ENCODE measurements at places on chromosomes 11 and 22.

DNA sequence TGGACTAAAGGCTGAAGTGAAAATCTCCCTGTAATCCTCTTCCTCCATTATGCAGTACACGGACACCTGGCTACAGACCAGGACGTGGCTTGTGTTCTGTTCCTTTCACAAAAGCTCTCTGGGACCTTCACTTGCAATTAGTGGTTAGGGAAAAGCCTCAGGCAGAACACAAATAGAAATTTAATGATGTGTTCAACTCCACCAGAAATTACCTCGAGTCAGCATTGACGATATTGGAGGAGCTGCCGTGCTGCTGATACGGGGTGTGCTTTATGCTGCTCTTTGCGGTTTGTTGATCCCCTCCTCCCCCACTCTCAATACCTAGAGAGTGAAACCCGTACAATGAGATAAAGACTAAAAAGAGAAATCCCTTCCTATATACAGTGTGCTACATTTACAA lies 48.9 kb downstream of the POLD3 start:
- DNase-seq = no peak

DNA sequence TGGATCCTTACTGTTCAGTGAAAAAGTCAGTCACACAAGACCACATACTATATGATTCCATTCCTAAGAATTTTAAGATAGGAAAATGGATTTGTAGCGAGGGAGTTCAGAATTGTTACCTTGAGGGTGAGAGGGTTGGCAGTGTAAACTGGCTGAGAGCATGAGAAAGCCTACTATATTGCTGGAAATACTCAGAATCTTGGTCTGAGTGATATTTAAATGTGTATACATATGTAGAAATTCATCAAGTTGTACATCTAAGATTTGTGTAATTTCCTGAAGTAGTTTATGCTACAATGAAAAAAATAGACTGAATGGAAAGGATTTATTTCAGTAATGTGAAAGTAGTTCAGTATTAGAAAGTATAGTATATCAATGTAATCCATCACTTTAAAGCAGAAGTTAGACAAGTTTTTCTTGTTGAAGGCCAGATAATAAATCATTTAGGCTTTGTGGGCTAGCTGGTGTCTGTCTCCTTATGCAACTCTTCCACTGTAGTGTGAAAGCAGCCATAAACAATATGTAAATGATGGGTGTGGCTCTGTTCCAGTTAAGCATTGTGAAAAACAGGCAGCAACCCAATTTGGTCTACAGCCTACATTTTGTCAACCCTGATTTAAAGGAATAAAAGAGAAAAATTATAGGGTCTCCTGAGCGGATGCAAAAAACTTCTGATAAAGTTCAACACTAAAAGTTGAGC lies 127.2 kb upstream of the THY1 start:
- DNase-seq = no peak

- no peak for DNase-seq
Measured at GRCh38 chr22:34150023-34150422, 229.7 kb upstream of the LARGE1 start.

- no peak for DNase-seq
Measured at GRCh38 chr11:113493206-113493605, 18.0 kb upstream of the DRD2 start.

DNA sequence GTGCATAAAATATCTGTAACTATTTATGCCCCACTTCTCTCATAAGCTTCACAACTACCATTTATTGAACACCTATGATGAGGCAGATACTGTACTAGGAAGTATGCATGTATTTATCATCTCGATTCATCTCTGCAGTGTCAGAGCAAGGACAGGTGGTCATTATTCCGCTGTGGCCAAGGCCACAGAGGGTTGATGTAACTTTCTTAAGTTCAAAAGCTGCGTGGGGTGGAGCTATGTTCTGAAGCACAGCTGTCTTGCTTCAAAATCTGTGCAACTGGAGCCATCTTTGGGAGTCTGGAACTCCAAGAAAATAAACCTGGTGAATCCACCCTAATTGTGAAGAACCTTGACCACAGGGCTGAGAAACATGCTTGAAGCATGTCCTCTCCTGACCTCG lies 60.2 kb upstream of the HMGXB4 start:
- DNase-seq = no peak

DNA sequence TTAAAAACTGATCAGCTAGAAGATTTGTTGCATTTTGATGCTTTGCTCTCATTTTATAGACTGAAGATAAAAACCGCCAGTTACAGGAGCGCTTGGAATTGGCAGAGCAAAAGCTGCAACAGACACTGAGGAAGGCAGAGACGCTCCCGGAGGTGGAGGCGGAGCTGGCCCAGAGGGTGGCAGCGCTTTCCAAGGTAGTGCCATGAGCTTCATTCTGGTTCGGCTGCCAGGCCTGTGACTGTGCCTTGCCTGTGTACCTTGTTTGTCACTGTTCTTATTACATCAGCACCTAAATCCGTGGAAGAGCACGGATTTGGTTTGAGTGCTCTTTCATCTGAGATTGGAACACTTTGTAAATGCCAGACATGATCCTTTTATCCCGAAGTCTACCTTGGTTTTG lies 61.4 kb downstream of the PPFIA1 start:
- DNase-seq = no peak

DNA sequence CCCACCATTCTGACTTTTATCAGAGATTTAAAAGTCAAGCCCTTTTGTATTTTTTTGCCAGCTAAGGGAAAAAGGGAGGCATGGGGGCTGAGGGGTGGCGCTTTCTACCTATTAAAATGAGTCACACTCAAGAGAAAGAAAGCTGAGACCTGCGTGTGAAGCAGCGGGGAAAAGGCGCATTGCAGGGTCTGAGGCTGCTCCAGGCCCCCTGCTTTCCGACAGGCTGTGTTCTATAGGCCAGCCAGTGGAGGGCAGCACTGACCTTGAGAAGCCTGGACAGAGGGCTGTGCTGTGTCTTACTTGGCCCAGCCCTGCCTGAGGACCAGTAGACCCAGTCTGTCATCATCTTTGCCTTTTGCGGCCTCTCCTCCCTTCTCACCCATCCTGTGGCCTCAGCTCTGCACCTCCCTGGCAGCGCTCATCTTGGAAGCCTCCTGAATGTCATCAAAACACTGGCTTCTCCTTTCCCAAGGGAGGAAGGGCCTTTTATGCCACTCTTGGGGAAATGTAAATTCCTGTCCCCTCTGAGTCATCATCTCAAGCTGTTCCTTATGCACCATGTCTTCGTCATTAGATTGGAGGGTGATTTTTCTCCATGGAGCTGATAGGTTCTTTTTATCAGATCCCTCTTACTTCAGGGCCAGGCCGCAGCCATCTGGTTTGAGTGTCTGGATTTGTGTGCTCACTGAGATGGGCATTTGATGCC lies 12.6 kb upstream of the MAPK8IP1 start:
- DNase-seq = peak; percentile 8

- no peak for DNase-seq
Measured at GRCh38 chr11:36131721-36132397, 157.4 kb downstream of the COMMD9 start.

- no peak for DNase-seq
Measured at GRCh38 chr11:28606930-28607329, 498.7 kb downstream of the METTL15 start.
